Kidney tubule cell (primary cell): ENCODE measurements at places on chromosomes 4 and X.

DNA sequence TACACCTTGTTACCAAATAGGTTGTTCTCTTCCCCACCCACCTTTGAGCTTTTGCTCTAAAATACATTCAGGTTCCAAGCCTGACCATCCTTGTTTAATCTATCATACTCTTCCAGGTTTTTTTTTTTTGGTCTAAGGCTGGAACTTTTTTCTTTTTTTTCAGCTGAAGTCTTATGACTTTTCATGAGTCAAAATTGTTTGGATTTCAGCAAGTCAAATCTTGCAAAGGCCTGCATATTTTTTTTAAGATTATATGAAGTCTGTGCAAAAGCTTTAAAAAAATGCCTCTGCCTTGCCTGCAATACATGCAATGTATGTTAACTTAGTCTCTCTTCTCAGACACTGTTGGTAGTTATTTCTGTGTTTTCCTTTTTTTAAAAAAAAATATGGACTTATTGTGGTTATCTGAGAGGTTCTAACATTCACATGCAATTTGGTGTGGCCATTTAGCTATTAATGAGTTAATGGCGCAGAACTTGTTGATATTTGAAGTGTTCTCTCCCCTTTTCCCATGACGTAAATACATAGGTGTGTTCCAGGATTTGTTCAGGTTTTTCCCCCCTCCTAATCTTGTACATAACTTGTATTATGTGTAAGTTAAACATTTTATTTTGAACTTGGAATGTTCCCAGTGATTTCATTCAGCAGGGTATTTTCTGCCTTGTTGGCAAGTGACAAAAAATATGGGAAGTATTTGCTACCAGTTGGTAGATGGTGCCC, 58.7 kb downstream of the CCKAR start:
- DNase-seq, result no peak

GRCh38 chrX:11899091-11899490, 141.1 kb downstream of the MSL3 start:
- peak; percentile 90 for DNase-seq

- no peak for DNase-seq
These were observed 4.3 kb downstream of the SLC9A7 start for GRCh38 chrX:46754586-46755061.

DNA sequence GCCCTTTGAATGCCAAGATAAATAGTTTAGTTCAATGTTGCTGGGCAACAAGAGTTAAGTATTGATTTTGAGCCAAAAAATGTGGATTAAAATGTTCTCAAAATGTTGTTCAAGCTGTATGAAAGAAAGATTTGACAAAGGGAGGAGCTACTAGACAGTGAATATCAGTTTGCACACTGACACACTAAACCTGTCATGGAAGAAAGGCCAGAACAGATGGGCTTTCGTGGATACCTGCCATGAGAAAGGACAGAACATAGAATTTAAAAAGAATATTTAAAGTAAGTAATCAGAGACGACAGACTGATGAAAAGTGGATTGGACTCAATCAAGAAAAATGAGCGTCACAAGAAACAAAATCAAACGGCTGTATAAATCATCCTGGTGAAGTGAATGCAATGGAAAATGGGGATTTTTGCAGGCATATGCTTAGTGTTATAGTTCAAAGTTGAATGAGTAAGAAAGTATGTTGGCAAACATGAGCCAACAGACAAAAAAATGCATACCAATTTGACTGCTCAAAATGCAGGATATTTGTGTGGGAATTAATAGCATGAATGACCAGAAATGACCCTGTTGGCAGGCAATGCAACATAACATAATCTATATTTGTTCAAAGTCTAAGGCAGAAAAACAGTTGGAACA, 7.4 kb downstream of the PCDH18 start:
- DNase-seq, result no peak

DNA sequence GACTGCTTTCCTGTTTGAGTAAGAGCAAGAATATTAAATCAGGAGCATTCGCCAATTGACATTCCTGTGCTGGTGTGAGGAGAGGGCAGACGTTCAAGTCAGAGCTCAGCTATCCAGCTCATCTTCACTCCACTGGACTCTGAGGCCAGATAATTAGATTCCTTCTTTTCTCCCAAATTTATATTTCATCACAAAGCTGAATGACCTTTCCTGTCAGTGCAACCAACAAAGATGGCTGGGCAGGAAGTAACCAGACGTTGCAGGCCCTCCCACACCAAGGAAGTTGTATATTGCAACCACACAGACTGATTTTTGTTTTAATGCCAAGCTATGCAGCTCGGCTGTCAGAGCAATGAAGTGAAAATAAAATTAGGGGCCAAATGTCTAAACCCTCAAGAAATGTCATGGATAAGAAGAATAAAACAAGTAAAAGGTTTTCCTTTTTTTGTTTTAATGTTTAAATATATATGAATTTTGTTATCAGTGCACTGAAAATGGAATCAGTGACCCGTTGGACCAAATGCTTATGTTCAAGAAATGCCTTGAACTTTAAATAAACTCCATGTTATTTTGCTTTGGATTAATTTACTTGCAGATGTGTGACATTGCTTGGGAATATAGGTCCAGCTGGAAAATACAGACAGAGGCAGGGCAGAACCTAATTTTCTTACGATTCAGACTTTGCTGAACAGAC, 578.9 kb upstream of the FAT1 start:
- DNase-seq, result no peak

DNA sequence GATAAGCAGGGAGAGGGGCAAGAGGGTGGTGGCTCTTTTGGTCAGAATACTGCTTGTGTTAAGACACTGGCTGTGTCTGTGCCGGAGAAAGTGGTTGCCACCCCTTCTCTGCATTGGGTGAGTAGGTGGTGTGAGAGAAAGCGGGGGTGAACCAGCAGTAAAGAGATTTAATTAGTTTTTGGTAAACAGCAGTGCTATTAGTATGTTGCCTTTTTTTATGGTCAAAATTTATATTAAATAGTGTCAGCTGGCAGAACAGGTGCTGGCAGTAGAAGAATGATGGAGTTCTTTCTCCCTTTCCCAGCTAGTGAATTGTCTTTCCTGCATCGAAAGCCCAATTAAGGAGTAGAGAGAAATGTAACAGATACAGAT, 181.6 kb downstream of the LARP7 start:
- DNase-seq, result no peak

DNA sequence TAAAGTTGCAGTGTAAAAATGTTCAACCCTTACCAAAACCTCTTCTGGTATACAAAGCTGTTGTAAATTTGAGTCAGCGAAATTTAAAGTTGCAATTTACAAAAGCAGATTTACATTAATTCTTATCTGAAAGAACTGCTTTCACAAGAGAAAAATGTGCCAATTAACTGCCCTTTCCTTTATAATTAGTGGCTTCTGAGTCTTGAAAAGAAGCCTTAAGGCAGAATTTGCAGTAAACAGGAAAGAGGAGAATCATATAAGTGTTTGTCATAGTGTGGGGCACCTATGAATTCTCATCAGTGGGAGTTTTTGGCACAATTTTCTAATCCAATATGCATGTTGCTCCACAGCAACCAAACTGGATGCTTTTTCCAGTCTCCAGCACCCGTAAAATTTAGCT, 125.3 kb upstream of the GABRG1 start:
- DNase-seq, result no peak

DNA sequence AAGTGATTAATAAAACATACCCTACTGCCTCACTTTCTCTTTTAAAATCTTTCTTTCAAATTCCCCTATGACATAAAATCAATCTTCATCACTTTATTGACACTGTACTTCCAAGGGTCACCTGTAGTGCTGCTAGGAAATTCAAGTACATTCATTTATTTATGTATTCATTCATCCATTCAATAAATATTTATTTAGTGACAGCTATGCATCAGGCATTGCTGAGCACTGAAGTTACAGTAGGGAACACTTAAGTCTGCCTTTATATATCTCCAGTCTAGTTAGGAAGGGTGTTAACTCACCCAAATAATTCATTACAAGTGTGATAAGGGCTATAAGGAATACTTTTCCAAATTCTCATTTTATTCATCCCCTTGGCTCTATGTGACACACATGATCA, 2.3 kb downstream of the SYTL5 start:
- no peak for DNase-seq

GRCh38 chrX:14351611-14352303, 177.6 kb upstream of the GLRA2 start:
- DNase-seq, result no peak

DNA sequence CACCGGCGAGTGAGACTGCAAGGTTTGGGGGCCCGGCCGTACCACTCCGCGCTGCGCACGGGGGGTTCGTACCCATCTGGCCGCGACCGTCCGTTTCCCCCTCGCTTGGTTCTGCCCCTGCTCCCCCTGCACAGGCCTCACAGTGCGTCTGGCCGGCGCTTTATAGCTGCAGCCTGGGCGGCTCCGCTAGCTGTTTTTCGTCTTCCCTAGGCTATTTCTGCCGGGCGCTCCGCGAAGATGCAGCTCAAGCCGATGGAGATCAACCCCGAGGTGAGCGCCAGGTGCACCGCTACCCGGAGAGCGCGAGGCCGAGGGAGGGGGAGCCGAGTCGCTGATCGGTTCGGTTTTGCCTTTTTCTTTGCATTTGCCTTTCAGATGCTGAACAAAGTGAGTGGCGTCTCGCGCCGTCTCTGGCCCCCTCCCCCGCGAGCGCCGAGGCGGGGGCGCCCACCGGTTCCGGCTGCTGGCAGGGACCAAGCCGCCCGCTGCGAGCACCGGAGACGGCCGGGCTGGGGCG, at the start of gene UCHL1:
UCHL1 (plus strand) TSS at position 189 of the 517 bp plus-strand sequence; CDS start at position 238, 49 bp downstream.
- DNase-seq, result peak; percentile 84

GRCh38 chr4:127364397-127364796, 268.4 kb upstream of the INTU start:
- no peak for DNase-seq

- DNase-seq, result no peak
These were observed 9.3 kb upstream of the EFHC2 start for GRCh38 chrX:44352758-44353157.

DNA sequence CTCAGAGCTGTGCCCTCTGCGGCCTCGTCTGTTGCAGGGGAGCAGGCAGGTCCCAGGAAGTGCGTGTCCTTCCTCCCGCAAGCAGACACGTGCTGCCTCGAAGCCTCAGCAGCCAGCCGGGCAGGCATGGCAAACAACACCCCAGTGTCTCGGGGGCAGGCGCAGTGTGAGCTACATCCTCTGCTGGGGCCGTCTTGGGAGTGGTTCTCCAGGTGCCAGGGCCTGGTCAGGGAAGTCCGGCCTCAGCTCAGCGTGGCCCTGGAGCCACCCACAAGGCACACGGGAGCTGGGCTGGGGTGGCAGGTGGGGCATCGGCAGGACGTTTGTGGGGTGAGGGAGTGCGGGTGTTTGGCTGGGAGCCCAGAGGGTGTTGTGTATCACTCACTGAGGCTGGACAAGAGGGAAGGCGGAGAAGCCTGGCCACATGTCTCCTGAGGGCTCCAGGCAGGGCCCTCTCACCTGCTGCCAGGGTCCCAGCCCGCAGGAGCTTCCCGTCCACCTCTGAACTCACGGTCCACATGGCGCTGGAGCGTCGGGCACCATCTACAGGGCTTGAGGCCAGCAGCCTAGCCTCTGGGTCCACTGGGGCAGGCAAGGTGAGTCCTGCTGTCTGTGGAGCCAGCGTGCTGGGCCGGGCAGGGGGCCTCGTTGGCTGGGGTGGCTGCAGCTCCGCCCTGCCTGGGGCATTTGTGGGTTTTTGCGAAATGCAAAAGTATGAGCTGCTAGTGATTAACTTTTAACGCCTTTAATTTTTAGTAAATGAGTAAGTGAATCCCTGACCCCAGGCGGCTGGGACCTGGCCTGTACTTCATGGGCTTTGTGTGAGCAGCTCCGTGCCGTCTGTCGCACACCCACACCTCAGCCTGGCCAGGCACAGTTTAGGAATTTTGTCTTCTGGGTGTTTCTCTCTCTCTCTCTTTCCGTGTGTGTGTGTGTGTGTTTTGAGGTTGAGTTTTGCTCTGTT, 17.3 kb upstream of the UVSSA start:
- peak; percentile 98 for DNase-seq

GRCh38 chr4:29636961-29637360, 1083.2 kb upstream of the PCDH7 start:
- no peak for DNase-seq

- DNase-seq, result no peak
These were observed 32.8 kb upstream of the ADAD1 start for GRCh38 chr4:122346036-122346435.

- peak; percentile 78 for DNase-seq
These were observed 148.1 kb upstream of the FAM9B start for GRCh38 chrX:9182041-9182440.

- DNase-seq, result peak; percentile 13
These were observed 207.3 kb upstream of the CXorf51B start for GRCh38 chrX:146602246-146602645.

- no peak for DNase-seq
These were observed 802 bp downstream of the ADGRG2 start for GRCh38 chrX:19121466-19121865.

DNA sequence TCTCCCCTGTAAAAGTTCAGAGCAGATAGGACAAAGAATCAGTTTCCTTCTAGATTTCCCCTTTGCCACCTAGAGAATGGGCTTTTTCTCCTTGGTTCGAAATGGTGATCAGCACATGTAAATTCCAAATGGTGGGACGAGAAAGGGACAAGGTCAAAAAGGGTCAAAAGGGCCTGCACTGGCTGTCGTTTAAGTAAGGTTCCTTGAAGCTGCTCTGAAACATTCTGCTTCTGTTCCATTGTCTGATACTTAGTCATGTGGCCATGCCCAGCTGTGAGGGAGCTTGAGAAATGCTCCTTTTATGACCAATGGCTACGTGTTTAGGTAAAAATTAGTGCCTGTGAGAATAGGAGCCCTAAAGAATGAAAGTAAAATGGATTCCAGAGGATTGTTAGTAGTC, 165.9 kb upstream of the CENPE start:
- DNase-seq, result no peak

DNA sequence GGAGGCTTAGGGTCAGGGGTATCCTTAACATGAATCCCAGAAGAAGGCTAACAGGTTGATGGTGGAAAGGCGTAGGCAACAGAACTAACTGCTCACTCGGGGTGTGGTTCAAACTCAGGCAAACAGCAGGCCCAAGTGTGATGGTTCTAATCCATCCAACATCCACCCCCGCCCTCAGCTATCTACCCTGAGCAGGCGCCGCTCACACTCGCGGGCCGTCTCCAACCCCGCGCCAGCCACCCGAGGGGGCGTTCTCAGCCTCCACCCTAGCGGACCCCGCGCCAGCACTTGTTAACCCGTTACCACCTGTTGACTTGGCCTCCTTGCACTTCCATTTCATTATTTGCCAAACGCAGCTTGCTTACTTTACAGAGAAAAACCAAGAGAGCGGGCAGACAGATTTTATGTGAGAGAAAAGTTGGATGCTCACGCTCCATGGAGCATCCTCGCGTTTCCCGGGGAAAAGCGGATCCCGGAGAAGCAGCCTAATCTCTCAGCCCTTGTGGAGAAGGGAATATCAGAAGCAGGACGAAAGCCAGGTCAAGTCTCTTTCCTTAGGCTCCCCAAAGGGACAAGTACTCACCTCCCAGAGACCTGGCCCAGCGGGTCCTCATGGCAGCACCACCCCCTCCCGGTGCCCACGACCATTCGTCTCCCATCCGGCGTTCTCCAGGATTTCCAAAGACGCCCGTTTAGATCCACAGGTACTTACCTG, 773 bp downstream of the SNCA start:
- no peak for DNase-seq

- no peak for DNase-seq
These were observed 3.6 kb upstream of the KLHL2 start for GRCh38 chr4:165203541-165204461.
